ENCODE measurements at places on chromosomes 1 and 21.
A peak's percentile ranks its signal among the peaks of the same experiment; 100 is the strongest.

- no peak for DNase-seq
Measured at GRCh38 chr1:26391450-26391849, 18.9 kb upstream of the ZNF683 start.

- no peak for DNase-seq
Measured at GRCh38 chr1:157157501-157158190, 19.5 kb upstream of the ETV3 start.

- DNase-seq = no peak
Measured at GRCh38 chr1:179099891-179100290, 18.0 kb downstream of the TOR3A start.

- DNase-seq = no peak
Measured at GRCh38 chr1:72037745-72038343, 244.5 kb downstream of the NEGR1 start.

- DNase-seq = no peak
Measured at GRCh38 chr1:77539519-77540142, 142.8 kb downstream of the ZZZ3 start.

DNA sequence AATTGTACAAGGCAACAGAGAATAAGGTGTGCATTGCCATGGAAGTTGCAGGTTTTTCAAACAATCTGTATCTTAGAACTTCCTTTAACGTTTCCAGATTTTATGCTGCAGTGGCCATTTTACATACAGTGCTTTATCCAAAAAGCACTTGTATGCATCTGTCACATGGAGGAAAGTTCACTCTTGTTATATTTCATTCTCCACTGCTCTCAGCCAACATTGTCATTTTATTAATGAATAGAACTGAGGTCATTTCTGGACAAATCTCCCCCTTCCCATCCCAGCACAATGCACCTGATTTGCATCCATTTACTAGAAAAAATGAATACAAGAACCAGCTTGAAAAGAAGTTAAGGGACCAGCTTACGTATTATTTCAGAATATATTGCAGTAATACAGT lies 342.0 kb downstream of the USP25 start:
- DNase-seq = no peak

GRCh38 chr1:183600136-183600535 lies 9.9 kb upstream of the NCF2 start:
- DNase-seq = no peak

DNA sequence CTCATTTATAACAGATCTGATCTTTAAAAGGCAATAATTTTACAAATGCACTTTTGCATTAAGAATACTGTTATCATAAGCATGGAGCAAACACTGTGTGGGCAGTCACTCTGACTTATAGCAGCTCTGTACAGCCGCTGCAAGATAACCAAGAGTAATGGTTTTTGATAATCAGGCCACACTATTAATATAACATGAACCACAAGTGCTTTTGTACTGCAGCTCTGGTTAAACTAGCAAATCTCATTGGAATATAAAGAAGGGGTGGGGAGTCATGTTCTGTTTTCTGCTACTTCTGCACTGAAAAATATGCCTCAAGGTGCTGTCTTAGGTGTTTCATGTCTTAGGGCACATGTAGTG lies 357.4 kb downstream of the LMO4 start:
- no peak for DNase-seq

GRCh38 chr1:25577134-25577920 lies 33.9 kb downstream of the LDLRAP1 start:
- no peak for DNase-seq

GRCh38 chr21:29215709-29216108 lies 83.0 kb upstream of the BACH1 start:
- no peak for DNase-seq

DNA sequence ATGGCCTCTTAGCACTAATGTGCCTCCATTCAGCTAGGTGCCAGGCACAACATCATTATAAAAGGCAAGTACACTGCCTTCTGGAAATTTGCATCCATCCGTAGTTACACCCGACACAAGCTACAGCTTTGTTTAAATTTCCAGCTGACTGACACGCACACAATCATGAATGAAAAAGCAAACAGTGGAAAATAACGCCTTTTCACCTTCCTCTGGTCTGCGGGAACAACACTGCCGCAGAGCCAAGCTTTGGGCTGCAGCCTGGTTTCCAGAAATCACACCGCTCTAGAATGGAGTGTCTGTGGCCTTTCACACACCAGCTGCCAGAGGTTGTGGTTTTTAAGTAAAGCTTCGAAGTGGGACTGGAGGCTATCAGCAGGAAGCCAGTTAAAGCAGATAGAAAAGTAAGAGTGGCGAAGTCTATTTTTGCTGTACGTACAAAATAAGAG lies 142.8 kb upstream of the COA6 start:
- no peak for DNase-seq

GRCh38 chr1:32948390-32948722 lies 16.3 kb downstream of the RNF19B start:
- DNase-seq = no peak

DNA sequence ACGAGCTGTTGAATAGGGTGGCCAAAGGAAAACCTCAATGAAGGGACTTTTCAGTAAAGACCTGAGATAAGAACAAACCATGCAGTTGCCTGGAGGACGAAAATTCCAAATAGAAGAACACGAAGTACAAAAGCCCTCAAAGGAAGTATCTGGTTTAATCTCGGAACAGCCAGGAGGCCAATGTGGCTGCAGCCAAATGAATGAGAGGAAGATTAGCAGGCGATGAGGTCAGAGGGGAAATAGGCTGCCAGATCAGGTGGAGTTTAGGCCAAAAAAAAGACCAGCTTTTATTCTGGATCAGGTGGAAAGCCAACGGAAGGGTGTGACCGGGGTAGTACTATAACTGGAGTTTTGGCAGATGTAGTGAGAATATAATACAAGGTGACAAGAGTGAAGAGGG lies 43.7 kb downstream of the SRSF11 start:
- DNase-seq = no peak

GRCh38 chr1:28248273-28249012 lies 10.9 kb upstream of the SESN2 start:
- peak; percentile 29 for DNase-seq

DNA sequence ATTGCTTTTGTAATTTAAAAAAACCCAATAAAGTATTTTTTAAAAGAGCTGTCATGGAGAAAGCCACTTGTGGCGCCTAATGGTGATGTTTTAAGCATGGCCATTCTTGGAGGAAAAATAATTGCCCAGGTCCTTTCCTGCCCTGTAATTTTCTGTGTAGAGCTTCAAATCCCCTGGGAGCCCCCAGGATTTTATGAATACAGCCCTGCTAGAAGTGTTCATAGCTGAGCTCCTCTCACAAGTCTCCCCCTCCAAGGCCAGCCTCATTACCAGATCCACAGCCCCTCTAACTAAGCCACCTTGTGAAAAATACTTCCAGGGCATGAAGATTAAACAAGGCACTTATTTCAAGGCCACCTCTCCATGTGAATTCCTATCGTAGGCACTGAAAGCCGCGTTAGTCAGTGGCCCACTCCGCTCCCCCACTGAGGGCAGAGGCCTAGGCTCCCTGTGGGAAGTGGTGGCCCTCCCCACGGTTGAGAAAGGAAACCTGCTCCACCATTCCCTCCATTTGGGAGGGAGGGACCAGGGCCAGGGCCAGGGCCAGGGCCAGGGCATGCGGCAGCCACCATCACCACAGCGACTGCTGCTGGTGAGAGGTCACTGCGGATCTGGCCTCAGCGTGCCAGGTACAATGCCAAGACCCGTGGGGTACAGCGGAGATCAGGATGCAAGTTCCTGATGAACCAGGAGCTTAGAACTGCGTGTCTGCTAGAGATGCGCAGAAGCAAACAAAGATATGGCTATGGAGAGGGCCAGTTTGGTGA lies 83.1 kb downstream of the KCNN3 start:
- peak; percentile 3 for DNase-seq

- no peak for DNase-seq
Measured at GRCh38 chr1:55061706-55062321, 22.5 kb downstream of the PCSK9 start.

GRCh38 chr1:170929835-170930554 lies 5.3 kb upstream of the MROH9 start:
- no peak for DNase-seq

DNA sequence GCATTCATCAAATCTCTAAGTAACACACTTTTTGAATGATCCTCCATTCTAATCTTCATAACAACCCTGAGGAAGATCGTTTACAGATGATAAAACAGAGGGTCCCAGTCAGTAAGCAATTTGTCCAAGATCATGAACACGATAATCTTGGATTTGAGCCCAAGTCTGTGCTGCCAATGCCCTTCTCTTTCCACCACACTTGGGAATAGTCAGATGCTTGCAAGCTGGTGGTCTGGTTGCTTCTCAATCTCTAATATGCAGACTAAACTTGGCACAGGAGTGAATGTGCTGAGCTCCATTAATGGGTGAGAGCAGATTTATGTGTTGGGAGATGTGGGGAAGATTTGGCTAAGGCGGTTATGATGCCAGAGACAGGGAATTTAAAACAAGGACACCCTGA lies 430.6 kb upstream of the DAB1 start:
- no peak for DNase-seq
